Hematopoietic multipotent progenitor cell treated with erythropoietin and hydrocortisone succinate and interleukin-3 and kit ligand, for 17 days (in vitro differentiated cells): ENCODE measurements at places on chromosomes 7 and 10.

- no peak for DNase-seq
Measured at GRCh38 chr10:25226775-25227682, 52.2 kb downstream of the GPR158 start.

GRCh38 chr10:88372051-88372715 is 210.9 kb downstream of the RNLS start:
- DNase-seq = no peak

DNA sequence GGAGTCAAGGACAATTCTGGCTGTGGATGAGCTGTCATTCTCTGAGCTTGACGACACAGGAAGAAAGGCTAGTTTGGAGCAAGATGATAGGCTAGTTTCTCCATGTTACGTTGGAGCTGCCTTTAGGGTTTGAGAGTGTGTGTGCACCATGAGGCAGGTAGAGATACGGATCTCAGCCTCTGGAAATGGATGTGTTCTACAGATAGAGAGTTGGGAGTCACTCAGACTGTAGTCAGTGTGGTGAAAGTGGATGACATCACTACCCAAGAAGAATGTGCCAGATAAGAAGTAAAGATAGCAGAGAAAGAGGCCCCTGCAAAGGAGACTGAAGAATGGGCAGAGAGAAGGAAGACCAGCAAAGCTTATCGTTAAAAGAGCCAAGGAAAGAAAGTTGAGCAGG is 42.4 kb downstream of the PNLIPRP3 start:
- no peak for DNase-seq

DNA sequence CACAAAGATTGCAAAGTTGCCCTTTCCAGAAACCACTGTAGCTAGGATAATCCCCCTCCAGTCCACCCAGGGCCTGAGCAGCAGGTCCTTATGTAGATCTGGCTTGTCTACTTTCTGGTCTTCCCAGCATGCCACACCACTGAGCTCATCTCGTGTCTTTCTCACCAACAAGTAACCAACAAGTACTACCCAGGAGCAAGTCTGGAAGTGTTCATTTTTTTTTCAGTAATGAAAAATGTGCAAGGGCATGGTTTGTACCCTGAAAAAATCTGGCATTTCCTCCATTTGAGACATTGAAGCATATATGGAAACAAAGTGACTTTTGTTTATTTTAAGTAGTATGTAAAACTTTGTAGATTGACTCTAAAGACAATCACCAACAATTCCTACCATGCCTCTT is 120.8 kb downstream of the INHBA start:
- no peak for DNase-seq

- DNase-seq = no peak
Measured at GRCh38 chr10:17200001-17200911, 1.2 kb downstream of the TRDMT1 start.

- no peak for DNase-seq
Measured at GRCh38 chr10:4685491-4685890, 140.5 kb upstream of the AKR1E2 start.

- no peak for DNase-seq
Measured at GRCh38 chr7:102469972-102470825, 5.4 kb downstream of the LRWD1 start.

DNA sequence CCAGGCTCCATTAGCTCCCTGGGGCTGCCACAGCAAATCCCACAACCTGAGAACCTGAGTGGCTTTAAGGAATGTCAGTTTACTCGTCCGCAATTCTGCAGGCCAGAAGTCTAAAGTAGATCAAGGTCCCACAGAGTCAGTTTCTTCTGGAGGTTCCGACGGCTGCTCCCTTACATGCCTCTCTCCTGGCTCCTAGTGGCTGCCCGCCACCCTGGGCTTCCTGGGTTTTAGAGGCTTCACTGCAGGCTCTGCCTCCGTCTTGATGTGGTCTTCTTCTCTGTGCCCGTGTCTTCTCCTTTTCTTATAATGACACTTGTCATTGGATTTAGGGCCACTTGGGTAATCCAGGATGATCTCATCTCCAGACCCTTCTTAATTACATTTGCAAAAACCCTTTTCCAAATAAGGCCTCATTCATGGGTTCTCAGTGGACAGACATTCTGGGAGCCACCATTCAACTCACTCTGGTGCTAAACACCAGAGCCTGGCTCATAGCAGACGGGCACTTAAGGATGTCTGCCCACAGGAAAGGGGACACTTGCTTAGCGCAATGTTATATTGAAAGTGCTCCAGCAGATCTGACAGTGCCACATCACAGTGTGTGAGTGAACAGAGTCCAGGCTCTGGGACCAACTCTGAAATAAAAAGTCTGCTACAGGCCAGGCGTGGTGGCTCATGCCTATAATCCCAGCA is 77.6 kb downstream of the VWC2 start:
- DNase-seq = no peak

DNA sequence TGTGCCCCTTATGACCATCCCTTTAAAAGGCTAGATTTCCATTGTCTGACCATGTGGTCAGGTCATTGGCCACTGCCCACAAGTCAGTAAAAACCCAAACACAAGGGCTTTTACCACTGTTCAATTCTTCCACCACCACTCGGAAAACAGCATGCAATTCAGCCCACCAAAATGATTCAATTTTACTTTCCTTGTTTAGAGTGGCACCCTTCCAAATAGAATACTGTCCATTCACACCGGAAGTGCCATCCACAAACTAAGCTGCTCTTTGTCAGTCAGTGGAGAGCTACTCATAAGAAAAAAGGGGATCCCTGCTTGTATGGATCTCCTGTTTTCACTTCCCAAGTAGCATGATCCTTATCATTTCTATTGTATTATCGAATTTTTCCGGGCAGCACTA is 350.7 kb upstream of the MBL2 start:
- DNase-seq = no peak
